ENCODE measurements at places on chromosomes 2 and 18. TPM values are rescaled to one million over a fixed set of nuclear protein-coding genes. Genes with fewer than 3 reads are reported as not detected.
A peak's percentile ranks its signal among the peaks of the same experiment; 100 is the strongest.

DNA sequence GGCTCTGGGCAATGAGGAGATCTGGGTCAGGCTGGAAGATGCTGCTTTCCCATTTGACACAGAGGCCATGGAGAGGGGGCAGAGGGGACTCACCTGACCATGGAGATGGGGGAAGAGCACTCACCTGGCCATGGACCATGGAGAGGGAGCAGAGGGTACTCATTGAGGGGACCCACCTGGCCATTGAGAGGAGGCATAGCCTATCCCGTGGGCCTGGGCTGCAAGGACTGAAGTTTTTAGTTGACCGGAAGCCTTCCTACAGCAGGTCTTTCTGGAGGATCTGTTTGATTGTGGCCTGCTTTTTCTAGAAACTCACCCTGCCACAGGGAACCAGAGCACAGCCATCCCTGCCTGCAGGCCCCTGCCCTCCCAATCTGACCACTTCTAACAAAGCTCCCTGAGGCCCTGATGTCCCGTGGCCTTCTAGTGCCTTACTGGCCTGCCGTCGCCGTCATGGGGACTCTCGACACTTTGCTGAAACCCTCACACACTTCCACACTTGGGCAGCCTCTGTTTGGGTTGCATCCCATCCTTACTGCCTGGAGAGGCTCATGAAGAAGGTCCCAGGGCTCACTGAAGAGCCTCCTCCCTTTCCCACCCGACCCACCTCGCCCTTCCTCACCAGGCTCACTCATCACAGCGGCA is 5.1 kb upstream of the PROM2 start:
- no peak for DNase-seq

GRCh38 chr2:188527141-188527540 is 235.5 kb downstream of the GULP1 start:
- DNase-seq, result no peak

- peak; percentile 77 for DNase-seq
These were observed at the start of gene LYPD6B for GRCh38 chr2:149038442-149039212. LYPD6B (plus strand) TSS chr2:149038699; CDS start chr2:149130949, 92,250 bp downstream.

Gene TMEM182
- 0.33 TPM for total RNA-seq

Gene SNED1
- 33.0 TPM for total RNA-seq

DNA sequence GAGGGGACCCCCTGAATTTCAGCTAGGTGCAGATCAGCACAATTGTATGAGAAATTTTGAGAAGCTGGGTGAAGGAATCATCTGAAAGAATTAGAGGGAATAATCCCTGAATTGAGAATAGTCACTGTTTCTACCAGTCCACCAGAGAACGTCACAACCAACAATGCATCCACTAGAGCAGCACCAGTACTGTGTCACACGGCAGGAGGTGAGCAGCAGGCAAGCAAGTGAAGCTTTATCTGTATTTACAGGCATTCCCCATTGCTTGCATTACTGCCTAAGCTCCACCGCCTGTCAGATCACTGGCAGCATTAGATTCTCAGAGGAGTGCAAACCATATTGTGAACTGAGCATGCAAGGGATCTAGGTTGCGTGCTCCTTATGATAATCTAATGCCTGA is 40.7 kb downstream of the GDF7 start:
- no peak for DNase-seq

GRCh38 chr2:26412091-26412673 is 10.5 kb downstream of the DRC1 start:
- no peak for DNase-seq

Gene RESP18
- not detected for total RNA-seq

Gene OSGEPL1
- total RNA-seq, result 2.6 TPM

Gene METTL21A
- 17.4 TPM for total RNA-seq

DNA sequence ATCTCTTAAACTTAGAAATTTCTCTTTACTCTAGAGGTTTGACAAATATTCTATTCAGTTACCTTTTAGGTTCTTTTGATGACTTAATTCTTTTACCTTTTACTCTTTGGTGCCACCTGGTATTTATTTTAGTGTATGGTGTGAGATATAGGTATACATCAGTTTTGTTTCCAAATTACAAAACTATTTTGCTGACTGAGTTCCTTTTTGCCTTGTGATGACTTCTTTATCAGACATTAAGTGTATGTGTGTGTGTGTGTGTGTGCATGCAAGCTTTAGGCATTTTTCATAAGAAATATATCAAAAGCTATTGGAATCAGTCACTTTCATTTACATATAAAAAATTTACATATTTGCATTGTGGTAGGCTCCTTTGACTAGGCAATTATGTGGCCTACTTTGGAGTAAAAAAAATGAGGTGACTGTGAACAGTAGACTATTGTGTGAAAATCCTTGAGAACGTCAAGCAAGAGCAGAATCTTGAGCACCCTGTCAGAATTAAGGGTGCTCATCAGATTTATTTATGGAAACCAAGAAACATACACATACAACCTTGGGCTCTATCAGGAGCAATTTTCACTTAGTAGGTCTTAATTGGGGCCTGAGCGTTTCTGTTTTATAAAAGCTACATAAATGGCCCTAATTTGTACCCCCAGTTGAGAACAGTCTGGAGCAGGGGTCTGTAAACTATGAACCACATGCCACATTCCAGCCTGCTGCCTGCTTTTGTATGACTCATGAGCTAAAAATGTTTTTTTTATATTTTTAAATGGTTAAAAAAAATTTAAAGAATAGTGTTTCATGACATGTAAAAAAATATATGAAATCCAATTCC is 415.9 kb downstream of the SLC4A3 start:
- no peak for DNase-seq

- DNase-seq, result no peak
These were observed 426.0 kb downstream of the TGIF1 start for GRCh38 chr18:3875961-3876360.

DNA sequence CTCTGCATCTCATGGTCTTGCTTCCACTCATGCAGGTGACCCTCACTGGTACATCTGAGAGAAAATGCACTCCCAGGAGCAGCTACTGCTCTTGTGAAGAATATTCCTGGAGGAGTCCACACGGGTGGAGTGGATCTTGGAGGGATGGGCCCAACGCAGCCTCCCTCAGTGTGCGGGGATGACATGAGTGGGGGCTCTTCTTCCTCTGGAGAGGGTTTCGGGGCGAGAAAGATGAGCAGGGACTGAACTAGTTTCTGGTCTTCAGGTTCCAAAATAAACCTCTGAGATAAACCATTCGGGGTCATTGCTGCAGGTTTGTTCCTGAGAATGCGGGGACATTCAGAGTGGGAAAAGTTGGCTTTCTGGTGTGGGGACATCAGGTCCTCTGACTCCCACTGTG is 39.1 kb downstream of the COPS8 start:
- DNase-seq, result no peak

DNA sequence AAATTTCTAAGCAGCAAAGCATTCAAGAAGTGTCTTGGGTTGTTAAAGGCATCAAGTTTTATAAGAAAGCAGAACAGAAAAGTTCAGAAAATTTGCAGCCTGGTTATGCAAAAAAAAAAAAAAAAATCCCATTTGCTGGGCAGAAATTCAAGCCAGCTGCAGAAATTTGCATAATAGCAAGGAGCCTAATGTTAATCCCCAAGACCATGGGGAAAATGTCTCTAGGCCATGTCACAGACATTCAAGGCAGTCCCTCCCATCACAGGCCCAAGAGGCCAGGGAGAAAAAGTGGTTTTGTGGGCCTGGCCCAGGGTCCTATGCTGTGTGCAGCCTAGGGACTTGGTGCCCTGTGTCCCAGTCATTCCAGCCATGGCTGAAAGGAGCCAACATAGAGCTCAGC is 269.0 kb upstream of the SLC39A10 start:
- DNase-seq, result no peak

GRCh38 chr18:49364821-49365220 is 95.6 kb downstream of the DYM start:
- no peak for DNase-seq

GRCh38 chr18:44039216-44039615 is 641.5 kb upstream of the SETBP1 start:
- no peak for DNase-seq

GRCh38 chr18:58694221-58694620 is 23.0 kb downstream of the MALT1 start:
- DNase-seq, result no peak

DNA sequence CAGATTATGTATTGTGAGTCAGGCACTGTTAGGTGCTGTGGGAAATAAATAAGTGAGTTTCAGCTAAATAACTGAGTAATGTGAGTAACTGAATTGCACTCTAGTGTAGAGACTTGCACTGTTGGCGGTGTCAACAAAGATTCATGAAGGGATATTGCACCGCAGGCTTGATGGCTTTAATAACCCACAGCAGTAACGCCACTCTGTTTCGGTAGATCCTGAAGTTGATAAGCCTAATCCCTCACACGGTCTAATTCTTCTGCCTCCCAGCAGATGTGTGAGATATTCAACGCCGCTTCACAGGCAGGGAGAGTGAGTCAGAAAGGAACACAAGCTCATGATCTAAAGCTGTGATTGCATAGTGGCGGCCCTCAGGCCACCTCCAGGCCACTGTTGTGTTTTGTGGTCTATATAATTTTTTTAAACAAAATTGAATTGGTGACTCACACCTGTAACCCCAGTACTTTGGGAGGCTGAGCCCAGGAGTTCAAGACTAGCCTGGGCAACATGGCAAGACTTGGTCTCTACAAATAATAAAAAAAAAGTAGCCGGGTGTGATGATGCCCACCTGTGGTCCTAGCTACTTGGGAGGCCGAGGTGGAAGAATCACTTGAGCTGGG is 94.3 kb downstream of the LIPG start:
- DNase-seq, result no peak

DNA sequence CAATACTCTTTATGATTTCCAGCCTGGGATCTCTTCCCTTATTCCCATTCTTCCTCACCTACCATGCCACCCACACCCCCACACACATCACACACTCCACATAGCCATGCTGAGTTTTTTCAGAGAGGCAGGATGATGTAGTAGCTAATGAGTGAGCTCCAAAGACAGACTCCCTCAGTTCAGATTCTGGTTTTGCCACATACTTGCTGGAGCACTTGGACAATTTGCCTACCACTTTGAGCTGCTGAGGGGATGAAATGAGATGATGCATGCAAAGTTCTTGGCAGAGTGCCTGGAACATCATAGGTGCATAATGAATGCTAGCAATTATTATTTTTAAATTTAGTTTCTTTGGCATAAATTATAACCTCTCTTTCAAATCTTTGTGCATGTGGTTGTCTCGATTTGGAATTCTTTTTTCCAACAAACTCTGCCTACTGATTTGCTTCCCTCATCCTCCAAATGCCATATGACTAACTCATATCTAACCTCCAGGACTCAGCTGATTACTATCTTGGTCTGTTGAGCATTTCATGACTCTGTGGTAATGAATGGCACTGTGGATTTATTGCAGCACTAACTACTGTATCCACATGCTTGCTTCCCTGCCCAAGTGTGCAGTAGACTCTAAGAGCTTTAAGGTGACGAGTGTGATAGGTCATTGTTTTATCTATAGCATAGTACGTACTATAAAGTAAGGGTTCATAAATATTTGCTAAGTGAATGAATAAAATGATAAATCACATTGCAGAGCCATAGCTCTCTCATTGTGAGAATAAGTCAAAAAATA is 99.1 kb downstream of the TACR1 start:
- DNase-seq, result no peak

Gene DSEL
- 4.2 TPM for total RNA-seq

Gene EGR4
- total RNA-seq, result not detected

DNA sequence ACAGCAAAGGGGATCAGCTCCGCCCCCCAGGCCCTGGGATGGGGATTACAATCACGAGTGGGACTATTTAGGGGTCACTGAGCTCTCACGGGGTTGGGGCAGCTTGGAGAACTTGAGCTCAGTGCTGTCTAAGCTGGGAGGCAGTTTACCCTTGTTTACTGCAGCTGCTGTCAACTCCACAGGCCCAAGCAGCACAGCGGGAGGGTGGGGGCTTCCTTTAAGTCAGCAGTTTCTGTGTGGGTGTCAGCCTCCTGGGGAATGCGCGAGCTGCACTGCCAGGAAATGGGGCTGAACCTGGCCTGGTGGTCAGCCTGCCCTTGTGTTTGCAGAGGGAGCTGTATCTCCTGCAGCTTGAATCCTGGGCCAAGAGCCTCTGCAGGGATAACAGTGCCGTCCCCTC is 29.8 kb downstream of the TOGARAM2 start:
- DNase-seq, result peak; percentile 36
